ENCODE measurements at places on chromosomes 11 and 22.

GRCh38 chr11:86812981-86813380, 12.6 kb downstream of the PRSS23 start:
- DNase-seq: no peak

GRCh38 chr22:48976556-48977535, 850.8 kb downstream of the BRD1 start:
- no peak for DNase-seq

GRCh38 chr11:30423886-30424285, 101.0 kb downstream of the ARL14EP start:
- no peak for DNase-seq

DNA sequence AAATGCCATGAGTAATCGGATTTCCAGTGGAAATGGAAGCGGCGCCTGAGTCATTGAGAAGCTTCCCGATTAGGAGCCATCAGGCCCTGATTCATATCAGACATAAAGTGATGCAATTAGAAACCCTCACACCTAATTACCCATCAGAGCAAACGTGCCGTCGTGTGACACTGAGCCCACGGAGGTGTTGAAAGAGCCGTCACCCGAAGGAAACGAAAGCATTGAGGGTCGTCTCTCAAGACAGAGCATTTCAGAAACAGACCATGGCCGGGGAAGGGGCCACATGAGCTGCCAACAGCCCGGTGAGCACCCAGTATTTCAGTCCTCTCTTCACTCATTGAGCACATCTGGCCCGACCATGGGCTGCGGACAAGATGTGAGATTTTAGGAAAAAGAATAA, 829.3 kb downstream of the TBC1D22A start:
- no peak for DNase-seq

DNA sequence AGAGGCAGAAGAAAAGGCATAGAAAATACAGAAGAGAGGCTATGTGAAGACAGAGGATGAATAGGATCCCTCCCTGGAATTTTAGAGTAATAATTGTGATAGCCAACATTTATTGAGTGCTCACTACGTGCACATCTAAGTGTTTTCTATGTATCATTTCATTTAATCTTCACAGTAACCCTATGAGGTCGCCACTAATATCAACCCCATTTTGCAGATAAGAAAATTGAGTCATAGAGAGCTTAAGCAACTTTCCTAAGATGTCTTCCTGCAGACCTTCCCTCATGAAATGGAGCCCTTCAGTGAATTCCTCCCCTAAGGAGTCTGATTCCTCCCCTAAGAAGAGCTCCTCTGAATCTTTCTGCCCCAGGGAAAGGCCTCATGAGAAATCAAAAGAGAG, 38.1 kb downstream of the RRP8 start:
- no peak for DNase-seq

- DNase-seq: no peak
Observed at GRCh38 chr11:90701716-90702115, 478.9 kb upstream of the CHORDC1 start.

DNA sequence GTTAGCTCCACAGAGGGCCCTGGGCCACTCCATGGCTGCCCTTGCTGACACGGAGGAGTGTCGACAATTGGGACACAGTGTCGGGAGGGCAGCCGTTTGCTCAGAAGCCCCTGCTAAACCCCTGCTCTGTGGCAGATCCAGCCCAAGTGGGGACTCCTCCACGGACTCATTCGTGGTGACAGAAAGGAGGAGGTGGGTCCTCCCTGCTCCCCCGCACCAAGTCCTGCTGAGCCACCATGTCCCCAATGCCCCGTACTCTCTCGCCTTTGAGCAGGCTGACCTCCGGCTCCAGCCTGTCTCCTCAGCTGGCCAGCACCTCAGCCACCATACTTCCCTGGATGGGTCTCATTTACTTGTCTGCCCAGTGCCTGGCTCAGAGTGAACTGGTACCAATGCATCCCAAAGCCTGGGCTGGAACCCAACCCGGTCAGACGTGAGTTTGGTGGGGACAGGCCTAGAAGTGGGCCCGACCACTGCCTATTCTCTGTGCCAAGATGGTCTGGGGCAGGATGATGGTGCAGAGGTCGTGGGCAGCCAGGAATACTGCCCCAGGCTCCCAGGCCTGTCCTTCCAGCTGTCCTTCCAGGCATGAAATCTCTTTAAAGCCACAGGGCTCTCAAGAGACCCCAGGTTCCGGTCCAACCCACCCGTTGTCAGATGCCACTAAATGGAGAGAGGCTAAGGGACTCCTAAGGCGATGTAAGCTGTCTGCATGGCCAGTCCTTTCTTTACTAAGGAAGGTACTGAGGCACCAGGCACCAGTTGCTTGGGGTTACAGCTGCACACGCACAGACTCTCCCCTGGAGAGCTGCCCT, 4.3 kb downstream of the CBX6 start:
- no peak for DNase-seq

DNA sequence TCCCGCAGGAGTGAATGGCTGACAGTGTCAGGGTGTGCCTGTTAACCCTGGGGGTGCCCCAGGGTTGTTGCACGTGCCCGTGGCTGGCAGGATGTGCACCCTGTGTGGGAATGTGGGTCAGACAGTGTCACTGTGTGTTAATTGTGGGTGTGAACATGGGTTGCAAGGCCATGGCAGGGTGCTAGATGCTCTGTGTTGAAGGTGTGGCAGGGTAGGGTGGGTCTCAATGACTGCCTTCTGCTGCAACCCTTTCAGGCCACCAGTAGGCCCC, 8.3 kb downstream of the RIN1 start:
- no peak for DNase-seq

GRCh38 chr11:132866783-132867545, 665.3 kb downstream of the OPCML start:
- DNase-seq: no peak

GRCh38 chr11:1178201-1178885, 20.6 kb downstream of the MUC5AC start:
- DNase-seq: no peak

- no peak for DNase-seq
Observed at GRCh38 chr22:29012101-29012433, 49.6 kb downstream of the C22orf31 start.

GRCh38 chr11:7439746-7440320, 45.5 kb upstream of the OLFML1 start:
- DNase-seq: no peak

DNA sequence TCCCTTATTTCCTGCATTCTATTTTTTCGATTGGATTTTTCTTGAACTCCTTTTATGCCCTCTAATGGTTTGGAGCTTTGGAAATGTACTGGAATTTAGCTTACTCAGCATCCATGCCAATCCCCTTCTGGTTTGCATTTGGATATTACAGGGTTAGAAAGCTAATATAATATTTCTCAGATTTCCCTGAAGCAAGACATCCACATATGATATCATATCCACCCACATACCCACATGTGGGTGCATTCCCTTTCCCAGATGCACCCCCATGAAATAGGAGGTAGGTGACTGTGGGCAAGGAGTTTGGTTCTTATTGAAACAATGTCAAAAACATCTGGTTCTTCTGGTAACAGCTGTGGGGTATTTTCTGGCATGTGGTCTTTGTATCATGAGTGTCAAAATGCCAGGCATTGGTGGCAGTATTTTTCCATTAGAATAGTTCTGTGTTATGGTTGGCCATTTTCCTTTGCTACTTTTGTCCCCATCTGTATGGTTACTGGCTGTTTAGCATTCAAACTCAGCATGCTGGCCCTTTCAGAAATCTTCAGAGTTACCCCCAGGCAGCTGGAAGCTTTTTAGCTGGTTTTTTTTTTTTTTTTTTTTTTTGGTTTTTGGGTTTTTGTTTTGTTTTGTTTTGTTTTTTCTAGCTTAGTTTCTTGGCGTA, 32.7 kb upstream of the DDX10 start:
- no peak for DNase-seq

DNA sequence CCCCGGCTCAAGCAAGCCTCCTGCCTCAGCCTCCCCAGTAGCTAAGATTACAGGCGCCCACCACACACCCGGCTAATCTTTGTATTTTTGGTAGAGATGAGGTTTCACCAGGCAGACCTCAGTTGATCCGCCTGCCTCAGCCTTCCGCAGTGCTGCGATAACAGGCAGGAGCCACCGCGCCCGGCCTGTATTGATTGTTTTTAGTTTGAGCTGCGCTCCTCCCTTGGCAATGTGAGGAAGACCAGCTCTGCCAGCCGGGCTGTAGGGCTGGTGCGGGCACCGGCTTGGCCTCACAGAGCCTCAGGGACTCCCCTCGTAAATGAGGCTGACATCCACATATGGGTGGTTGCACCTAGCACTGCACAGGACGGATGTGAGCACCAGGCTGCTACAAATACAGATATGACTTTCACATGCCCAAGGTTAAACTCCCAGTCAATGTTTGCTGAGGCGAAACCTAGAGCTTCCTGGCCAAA, 7.5 kb upstream of the SLC2A11 start:
- DNase-seq: no peak

GRCh38 chr22:17772958-17773605, 1.2 kb downstream of the BID start:
- no peak for DNase-seq

GRCh38 chr22:20216863-20217499, 51.1 kb downstream of the RTN4R start:
- no peak for DNase-seq

GRCh38 chr11:106879029-106879428, 139.2 kb downstream of the GUCY1A2 start:
- DNase-seq: no peak

GRCh38 chr11:70073871-70074371, 4.2 kb upstream of the ANO1 start:
- no peak for DNase-seq

GRCh38 chr11:116862951-116863350, 25.5 kb upstream of the APOA1 start:
- no peak for DNase-seq

GRCh38 chr11:14500181-14500651, 605 bp upstream of the COPB1 start:
- DNase-seq: no peak

Data from stimulated activated CD4-positive, alpha-beta T cell treated with anti-CD3 and anti-CD28 coated beads, Interleukin-12 subunit alpha, Interleukin-12 subunit beta, amount 100 ng/mL, for 24 hours (primary cell).